CD4-positive, alpha-beta T cell treated with Interleukin-21 for 1 hour (primary cell): ENCODE measurements at places on chromosomes 1 and 21.

GRCh38 chr21:15252431-15252830 lies 187.6 kb upstream of the NRIP1 start:
- DNase-seq, result no peak

DNA sequence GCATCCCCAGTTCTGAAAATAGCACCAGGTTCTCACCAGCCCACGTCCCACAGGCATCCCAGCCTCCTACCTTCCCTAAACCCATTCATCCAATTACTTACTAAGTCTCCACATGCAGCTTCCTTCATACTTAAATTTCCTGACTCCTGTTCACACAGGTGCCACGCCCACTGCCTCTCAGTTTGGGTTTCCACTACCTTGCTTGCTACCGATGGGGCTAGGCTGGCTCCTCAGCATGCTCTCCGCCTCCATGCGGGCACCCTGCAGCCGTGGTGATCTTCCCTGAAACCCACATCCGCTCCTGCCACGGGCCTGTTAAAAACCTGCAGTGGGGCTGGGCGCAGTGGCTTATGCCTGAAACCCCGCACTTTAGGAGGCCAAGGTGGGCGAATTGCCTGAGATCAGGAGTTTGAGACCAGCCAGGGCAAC lies 70.4 kb upstream of the ANGPTL1 start:
- no peak for DNase-seq

GRCh38 chr1:18900303-18900841 lies 2.0 kb downstream of the ALDH4A1 start:
- no peak for DNase-seq

- DNase-seq, result no peak
These were observed 2.0 kb upstream of the LMNA start for GRCh38 chr1:156112276-156113137.

- DNase-seq, result peak; percentile 32
These were observed at the start of gene VANGL1 for GRCh38 chr1:115641762-115642167. Gene VANGL1, plus strand, starts transcription at chr1:115641970. Its CDS starts 9,444 bp downstream, at chr1:115651414.

DNA sequence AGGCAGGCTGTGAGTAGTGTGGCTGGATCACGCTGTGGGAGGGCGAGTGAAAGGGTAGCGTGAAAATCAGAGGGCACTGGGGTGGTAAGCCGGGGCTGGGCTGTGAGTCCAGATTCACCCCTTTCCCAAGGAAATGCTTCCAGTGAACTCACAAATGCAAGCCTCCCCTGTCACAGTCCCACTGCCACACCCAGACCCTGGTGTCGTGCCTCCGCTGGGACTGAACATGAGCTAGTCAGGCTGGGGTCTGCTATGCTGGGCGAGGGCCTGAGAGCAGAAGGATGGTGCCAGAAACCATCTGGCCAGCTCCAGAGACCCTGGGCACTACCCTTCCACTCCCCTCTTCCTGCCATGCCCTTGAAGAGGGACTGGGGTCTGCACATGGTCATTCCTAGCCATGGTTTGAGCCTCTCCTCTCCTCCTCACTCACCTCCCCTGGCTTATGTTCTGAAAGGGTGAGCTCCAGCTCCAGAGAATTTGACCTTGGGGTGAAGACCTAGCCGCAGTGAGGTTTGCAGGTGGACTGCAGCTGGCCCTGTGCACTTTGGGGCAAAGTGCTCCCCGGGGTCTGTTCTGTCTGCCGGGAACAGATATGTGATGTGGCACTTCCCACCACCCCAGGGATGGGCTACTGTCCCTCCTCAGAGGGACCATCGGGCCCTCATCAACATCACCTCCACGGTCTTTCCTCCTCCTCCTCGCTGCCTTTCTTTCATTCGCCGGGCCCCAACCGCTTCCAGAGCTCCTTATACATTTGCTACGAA lies 365.6 kb downstream of the RPS6KC1 start:
- no peak for DNase-seq

DNA sequence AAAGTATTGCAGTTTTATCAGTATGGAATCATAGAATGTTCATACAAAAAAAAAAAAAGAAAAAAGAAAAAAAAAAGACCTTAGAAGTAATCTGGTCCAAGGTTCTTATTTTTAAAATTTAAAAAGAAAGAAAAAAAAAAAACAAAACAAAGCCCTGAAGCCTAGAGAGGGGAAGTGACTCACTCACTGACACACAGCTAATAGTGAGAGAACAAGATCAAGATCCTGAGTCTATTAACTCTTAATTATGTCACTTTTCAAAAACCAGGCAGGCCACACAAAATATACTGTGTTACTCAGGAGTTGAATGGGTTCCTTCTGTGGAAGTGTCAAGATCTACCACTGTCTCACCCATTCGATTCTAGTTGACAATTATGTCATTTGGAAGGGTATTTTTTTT lies 433.9 kb upstream of the DAB1 start:
- no peak for DNase-seq

- no peak for DNase-seq
These were observed 785.2 kb upstream of the B3GALT2 start for GRCh38 chr1:193971595-193971994.

DNA sequence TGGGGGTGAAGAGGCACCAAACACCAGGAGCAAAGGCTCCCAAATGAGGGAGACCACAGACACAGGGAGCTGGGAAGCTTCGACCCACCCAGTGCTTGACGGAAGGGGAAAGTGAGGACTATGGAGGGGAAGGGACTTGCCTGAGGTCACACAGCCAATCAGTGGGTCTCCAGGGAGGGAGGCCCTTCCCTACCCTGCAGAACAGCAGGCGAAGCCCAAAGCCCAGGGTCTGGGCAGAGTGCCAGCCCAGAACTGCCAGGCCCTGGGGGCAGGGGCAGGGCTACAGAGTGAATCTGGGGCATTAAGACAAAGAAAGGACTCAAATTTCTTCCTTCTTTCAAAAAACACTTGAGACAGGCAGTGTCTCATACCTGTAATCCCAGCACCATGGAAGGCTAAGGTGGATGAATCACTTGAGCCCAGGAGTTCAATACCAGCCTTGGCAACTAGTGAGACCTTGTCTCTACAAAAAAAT lies 45.5 kb upstream of the ECE1 start:
- DNase-seq, result no peak

DNA sequence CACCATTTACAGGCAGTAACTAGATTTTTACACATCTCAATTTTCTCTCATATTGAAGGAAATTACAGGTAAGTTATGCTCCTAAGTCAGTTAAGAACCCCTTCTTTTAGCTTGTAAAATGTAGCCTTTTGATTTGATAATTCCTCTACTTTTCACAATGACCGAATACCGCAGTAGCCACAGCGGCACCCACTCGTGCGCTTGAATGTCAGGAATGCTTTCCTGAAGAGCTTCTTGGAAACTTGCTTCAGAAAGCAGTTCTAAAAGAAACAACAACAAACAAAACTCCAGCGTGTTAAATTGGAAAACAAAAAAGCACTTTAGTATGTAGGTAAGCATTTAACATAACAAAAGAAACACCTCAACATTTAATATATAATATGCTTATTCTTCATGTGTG lies 9.9 kb upstream of the DNTTIP2 start:
- DNase-seq, result no peak

DNA sequence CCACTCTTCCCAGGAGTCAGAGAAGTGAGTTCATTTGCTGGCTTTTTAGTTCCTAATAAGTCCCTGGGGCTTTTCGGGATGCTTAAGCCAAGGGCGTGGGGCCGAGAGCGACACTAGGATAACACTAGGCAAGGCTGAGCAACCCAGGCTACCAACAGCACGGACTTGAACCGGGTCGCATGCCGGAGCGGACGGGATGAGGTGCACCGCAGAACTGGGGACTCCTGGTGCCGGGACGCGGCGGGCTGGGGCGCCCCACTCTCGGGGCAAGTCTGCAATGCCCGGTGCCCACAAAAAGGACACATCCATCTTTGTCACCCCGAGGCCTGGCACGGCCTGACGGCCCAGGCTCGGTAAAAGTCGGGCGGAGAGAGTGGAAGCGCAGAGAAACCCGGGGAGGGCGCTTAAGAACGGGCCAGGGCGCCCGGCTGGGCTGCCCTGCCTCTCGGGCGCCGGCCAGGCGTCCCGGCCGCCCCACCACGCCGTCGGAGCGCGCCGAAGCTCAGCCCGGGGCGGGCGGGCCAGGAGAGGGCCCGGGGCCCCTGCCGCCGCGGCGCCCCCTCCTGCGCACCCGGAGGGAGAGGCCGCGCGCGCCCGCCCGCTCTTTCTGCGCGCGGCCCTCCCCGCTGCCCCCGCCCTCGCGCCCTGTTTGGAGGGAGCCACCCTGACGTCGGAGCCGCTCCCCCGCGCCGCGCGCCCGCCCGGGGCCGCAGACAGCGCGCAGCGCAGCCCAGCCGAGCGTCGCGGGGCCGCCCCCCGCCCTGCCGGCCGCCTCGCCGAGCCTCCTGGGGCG lies at the start of gene NBL1:
Gene NBL1, plus strand, starts transcription at position 710 of the 793 bp plus-strand sequence. CDS start 10,720 bp downstream, outside the sequence.
- peak; percentile 76 for DNase-seq

GRCh38 chr21:32574946-32575925 lies 10.1 kb downstream of the TCP10L start:
- no peak for DNase-seq

- no peak for DNase-seq
These were observed 12.2 kb downstream of the EVA1C start for GRCh38 chr21:32424674-32425073.

- no peak for DNase-seq
These were observed 48.1 kb downstream of the MAP3K21 start for GRCh38 chr1:233375653-233376052.

- no peak for DNase-seq
These were observed 20.4 kb upstream of the SLC2A1 start for GRCh38 chr1:42979036-42979430.

GRCh38 chr1:212485571-212485912 lies 52.8 kb downstream of the NENF start:
- DNase-seq, result no peak

- no peak for DNase-seq
These were observed 5.4 kb upstream of the USF1 start for GRCh38 chr1:161051219-161051618.

GRCh38 chr1:235424092-235424491 lies 56.9 kb downstream of the TBCE start:
- no peak for DNase-seq

- no peak for DNase-seq
These were observed 37.3 kb upstream of the STUM start for GRCh38 chr1:226511296-226511695.

GRCh38 chr1:178649582-178650350 lies 75.3 kb upstream of the RALGPS2 start:
- DNase-seq, result no peak

- DNase-seq, result no peak
These were observed 17.7 kb downstream of the FAAH start for GRCh38 chr1:46411601-46412341.

DNA sequence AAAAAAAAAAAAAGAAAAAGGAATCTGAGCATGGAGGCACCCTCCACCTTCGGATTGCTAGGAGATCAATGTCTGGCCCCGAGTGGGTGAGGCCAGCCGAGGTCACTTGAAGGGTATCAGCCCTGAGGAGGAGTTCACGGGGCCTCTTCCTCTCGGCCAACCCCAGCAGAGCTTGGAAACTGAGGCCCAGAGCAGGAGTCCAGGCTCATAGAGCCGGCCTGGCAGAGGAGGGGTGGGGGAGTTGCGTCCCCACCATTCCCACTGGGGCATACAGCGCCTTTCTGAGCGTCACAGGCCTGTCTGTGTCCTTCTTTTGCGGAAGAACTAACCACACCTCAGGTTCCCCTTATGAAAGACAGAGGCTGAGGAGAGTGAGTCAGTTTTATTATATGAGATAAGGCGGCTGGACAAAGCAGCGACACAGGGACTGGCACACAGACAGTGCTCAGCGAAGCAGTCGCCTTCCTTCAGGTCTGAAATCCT lies 17.1 kb upstream of the EPHA2 start:
- no peak for DNase-seq

DNA sequence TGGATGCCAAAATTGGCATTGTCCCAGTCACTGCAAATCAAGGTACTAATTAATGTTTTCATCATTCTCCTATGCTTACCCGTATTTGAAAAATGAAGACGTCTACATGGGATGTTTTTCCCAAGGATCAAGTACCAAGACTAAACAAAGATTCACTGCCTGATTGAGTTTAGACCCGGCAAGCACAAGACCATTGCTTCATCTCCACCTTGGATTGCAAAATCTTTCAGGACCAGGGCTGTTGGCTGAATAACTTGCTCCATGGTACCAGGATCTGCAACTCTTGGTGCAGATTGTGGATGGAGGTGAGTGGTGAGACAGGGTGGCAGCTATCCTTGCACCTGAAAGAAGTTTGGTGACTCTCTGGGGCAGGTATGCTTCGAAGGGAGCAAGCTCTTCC lies 122.5 kb upstream of the ETS2 start:
- no peak for DNase-seq

GRCh38 chr1:45364294-45364693 lies 24.1 kb upstream of the MUTYH start:
- DNase-seq, result no peak

- no peak for DNase-seq
These were observed 92.5 kb upstream of the IRF2BP2 start for GRCh38 chr1:234702342-234703000.

DNA sequence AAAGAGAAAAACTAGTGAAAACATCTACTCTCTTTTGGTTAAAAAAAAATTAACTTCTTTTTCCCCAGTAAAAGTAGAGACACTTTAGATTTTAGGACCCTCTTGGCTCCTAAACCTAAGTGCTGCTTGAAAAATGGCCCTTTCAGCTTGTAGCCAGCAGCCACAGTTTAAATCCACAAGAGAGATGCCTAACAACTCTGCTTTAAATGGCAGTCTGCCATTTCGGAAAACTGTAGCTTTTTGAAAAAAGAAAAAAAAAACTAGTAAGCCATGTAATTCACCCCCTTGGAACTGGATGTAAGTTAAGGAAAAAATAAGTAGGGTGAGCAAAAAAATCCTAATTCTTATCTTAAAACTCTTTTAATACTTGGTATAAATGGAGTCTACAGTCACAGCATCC lies 56.0 kb downstream of the LHX9 start:
- no peak for DNase-seq

DNA sequence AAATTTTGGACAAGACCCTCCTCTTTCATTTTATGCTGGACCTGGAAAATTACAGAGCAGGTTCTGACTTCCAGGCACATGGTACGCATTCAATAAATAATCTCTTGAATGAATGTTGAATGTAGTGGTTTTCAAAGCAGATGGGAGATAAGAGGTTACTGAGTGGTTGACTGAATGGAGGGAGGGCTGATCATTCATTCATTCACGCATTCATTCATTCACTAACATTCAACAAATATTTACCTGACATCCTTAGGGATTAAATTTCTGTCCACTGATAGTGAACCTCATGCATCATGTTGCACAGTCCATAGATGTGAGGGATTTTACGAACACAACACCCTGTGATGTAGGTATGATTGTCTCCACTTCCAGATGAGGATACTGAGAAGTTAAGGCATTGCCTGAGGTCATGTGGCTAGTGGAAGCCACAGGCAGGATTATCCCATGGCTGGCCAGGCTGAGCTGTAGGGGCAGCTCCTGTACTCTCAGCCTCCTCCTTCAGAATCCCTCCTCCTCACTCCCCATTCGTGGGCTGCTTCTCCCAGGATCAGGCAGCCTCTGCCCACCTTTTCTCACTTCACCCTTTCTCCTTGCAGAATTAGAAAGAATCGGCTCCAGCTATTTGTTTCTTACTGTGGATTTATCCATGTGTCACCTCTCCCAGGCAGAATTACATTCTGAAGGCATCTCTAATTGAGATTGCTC lies 48.4 kb upstream of the ATP5PO start:
- no peak for DNase-seq

GRCh38 chr1:163130225-163130856 lies 61.2 kb downstream of the RGS4 start:
- no peak for DNase-seq
